ENCODE measurements at places on chromosomes 12 and 14.
A peak's percentile ranks its signal among the peaks of the same experiment; 100 is the strongest.

- no peak for DNase-seq
These were observed 164.9 kb upstream of the ATF7IP start for GRCh38 chr12:14200598-14200997.

- DNase-seq = no peak
These were observed 255.9 kb downstream of the DPF3 start for GRCh38 chr14:72638021-72638420.

DNA sequence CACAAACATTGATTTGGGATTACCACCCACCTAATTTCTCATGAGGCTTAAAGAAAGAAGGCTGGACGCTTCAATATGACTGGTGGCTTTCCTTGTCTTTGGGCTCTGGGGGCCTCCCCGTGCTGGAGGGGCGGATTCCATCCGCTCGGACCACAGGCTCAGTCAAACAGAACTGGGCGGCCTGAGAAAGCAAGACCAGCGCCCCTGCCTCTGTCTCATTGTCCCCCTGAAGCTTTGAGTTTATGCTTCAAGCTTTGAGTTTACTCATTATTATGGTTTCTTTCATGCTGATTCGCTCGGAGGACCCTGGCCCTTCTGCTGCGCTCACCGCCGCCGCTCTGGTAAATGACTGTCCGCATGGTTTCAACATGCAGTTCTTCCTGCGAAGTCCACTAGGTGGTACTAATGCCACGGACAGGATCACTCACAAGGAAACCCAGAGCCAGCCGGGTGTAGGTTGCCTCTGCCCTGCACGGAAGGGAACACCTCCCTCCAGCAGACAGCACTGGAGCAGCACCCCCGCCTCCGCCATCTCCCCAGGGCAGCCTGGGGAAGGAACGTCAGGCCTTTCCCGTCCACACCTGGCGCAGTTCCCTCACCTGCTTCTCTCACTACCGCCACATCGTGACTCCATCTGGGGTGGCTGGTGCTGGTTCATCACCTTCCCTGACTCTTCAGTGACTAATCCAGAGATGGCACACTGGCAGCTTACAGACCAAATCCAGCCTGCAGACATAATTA, 13.2 kb upstream of the TIGAR start:
- no peak for DNase-seq

- no peak for DNase-seq
These were observed 34.9 kb downstream of the ACTN1 start for GRCh38 chr14:68944162-68944561.

GRCh38 chr14:65191716-65192115, 89.4 kb upstream of the MAX start:
- DNase-seq = no peak

DNA sequence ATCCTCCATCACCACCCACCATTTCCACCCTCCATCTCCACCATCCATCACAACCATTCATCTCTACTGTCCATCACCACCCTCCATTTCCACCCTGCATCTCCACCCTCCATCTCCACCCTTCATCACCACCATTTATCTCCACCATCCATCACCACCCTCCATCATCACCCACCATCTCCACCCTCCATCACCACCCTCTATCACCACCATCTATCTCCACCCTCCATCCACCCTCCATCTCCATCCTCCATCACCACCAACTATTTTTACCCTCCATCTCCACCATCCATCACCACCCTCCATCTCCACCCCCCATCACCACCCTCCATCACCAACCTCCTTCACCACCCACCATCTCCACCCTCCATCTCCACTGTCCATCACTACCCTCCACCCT, 4.7 kb upstream of the CEP170B start:
- no peak for DNase-seq

- no peak for DNase-seq
These were observed 139.9 kb downstream of the GRIP1 start for GRCh38 chr12:66538970-66539369.

GRCh38 chr14:53934778-53935414, 21.7 kb downstream of the BMP4 start:
- DNase-seq = no peak

DNA sequence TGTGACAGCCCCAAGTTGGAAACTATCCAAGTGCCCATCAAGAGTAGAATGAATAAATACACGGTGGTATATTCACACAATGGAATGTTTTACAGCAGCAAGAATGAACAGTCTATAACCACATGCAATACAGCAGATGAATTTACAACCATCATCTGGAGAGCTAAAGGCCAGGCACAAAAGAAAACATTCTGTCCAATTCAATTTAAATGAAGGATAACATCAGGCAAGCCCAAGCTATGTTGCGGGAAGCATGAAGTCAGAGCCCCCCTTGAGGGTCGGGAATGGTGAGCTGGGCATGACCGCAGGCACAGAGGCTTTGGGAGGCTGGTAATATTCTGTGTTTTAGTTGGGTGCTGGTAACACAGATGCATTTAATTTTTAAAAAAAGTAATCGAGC, 76.0 kb downstream of the SYNE3 start:
- DNase-seq = no peak

- DNase-seq = peak; percentile 50
These were observed 11.5 kb upstream of the NUP107 start for GRCh38 chr12:68675101-68675842.

GRCh38 chr14:92223025-92223424, 99.9 kb upstream of the SLC24A4 start:
- no peak for DNase-seq

- DNase-seq = no peak
These were observed 362.0 kb downstream of the ETNK1 start for GRCh38 chr12:22986997-22987396.

DNA sequence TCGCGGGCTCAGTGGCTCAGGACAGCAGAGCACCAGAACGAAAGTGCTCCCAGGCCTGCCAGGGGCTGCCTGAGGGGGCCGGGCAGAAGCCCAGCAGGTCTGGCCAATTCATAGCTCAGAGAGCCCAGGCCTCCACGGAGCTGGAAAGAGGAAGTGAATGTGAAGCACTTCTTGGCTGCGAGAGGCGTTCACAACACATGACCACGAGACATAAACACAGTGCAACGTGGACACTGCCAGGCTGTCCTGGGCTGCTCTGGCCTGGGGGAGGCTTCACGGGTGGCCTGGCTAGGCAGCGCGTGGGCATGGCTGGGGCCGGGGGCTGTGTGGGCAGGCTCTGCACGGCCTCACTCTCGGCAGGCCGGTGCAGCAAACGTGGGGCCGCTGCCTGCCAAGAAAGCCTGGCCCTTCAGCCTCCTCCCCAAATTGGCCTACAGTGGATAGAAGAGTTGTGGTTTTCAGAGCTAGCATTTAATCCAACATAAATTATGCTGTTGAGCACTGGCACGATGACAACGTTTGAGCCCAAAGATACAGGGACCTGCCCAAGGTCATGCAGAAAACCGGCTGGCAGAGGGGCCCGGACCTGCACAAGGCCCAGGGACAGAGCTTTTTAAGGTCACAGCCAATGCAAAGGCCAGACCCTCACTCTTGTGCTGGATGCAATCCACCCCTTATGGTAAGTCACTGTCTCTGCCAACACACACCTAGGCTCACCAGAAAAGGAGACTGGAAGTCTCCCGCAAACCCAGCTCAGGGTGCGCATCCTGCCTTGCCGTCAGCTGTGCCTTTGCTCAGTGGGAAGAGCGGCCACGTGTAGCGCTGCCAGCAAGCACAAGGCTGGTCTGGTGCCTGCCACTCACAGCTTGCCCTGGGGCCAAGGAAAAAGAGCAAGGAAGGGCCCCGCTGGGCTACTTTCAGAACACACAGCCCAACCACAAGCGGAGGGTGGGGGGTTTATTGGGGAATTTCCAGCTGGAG, 8.6 kb downstream of the SLC25A29 start:
- no peak for DNase-seq

DNA sequence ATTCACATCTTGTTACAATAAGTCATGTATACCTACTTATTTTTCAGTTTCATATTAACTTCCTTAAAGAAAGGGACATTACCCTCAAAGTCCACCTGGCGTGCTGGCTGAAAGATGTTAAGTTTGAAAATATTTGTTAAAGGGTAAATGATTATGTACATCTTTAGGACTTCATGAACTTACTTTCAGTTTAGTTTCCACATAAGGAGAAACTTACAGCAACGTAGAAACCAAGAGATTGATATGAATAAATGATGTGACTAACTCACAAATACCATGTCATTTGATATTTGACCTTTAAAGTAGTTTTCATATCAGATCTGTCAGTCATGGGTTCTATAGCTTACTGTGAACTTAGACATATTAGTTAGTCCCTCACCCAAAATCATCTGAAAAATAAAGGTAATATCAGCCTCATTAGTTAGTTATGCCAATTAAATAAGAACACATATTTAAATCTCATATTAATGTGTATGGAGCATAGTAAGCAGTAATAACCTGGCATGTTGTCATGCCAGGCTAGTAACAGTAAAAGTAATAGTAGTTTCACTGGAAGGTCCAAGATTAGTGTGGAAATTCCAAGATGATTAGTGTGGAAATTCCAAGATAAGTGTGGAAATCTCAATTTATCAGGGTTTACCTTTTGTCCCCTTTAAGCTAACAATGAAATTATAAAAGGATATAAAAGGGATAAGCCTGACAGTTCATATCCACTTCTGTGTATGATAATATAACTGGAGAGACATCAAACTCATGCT, 1.9 kb upstream of the CLEC2D start:
- no peak for DNase-seq

DNA sequence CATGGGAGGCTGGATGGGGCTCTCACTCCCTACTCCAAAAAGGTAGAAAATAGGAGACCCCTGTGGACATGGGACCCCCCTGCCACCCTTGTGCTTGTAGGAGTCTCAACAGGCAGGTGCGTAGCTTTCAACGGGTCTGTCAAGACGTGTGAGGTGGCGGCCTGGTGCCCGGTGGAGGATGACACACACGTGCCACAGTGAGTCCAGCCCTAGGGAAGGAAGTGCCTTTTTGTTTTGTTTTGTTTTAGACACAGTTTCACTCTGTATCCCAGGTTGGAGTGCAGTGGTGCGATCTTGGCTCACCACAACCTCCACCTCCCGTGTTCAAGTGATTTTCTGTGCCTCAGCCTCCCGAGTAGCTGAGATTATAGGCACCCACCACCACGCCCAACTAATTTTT, 12.9 kb downstream of the P2RX4 start:
- no peak for DNase-seq

- no peak for DNase-seq
These were observed 50.8 kb upstream of the BBS10 start for GRCh38 chr12:76399040-76399439.

GRCh38 chr14:96790706-96791105, 6.5 kb upstream of the VRK1 start:
- DNase-seq = no peak

DNA sequence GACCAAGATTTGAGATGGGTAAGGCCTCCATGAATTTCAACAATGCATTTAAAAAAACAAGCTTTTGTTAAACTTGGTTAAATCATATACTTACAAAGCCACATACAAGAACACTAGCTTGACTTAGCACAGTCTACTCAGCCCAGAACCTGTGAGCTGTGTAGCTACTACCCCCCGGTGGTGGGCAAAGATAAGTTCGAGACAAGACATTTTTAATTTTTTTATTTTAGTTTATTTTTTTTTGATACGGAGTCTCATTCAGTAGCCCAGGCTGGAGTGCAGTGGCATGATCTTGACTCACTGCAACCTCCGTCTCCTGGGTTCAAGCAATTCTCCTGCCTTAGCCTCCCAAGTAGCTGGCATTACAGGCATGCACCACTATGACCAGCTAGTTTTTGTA, 3.7 kb upstream of the NECAP1 start:
- peak; percentile 62 for DNase-seq

GRCh38 chr14:73146111-73146510, 9.8 kb downstream of the PSEN1 start:
- no peak for DNase-seq

- no peak for DNase-seq
These were observed 32.5 kb upstream of the PARP11 start for GRCh38 chr12:3905664-3906063.

- DNase-seq = no peak
These were observed 67.8 kb upstream of the EGLN3 start for GRCh38 chr14:34018564-34019244.

GRCh38 chr14:80768646-80769045, 172.9 kb downstream of the CEP128 start:
- DNase-seq = no peak

DNA sequence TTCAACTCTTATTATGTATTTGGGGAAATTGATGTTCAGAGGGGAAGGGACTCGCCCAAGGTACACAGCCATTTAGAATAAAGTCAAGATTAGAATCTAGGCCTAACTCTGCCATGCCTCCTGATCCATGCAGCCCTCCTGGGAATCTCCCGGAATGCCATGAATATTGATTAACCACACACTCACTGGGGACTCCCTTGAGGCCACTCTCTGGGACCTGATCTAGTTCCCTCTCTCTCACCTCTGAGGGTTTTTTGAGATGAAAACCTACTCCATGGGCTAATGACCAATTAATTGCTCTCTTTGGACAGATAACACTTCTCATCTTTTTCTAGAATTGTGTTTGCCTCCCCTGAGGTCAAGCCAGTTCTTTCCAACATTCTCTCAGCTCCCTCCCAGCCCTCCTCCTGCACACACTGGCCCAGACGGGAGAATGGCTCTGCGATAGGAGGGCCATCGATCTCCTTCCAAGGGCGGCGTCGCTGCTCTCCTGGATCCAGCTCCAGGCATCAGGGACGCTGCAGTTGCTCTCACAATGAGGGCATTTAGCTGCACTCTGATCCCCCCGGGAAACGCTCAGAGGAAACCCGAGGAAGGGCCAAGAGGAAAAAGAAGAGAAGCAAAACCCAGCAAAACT, 22.6 kb downstream of the WSCD2 start:
- DNase-seq = no peak

- no peak for DNase-seq
These were observed 3.0 kb downstream of the KICS2 start for GRCh38 chr12:64219145-64219544.

GRCh38 chr12:57005980-57006808, at the start of gene ZBTB39:
ZBTB39 (minus strand) TSS chr12:57006546; CDS start chr12:57004917, 1,629 bp downstream.
- peak; percentile 57 for DNase-seq

DNA sequence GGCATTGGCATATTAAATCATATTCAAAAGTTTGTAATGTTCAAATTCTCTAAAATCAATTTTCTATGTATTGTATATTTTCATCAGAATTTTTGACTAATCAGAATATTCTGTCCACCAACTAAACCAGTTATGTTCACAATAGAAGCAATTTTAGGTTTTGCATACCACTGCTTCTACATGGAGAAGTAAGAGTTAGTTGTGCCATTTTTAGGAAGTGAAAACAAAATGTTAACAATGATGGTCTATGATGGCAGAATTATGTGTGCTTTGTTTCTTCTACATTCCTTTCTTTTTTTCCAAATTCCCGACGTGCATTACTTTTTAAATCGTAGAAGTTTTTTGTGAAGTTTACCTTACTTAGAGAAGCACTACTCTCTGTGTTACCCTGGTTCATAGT, 29.5 kb downstream of the ABHD12B start:
- no peak for DNase-seq

- no peak for DNase-seq
These were observed 201.2 kb downstream of the DAD1 start for GRCh38 chr14:22387776-22388241.

- no peak for DNase-seq
These were observed 1.2 kb upstream of the OAS2 start for GRCh38 chr12:112977139-112977538.

Data from T follicular helper cell (primary cell).